Thoracic aorta (tissue), 2 donors: ENCODE measurements at places on chromosomes 4 and X. TPM values are rescaled to one million over a fixed set of nuclear protein-coding genes. Genes with fewer than 3 reads are reported as not detected.

DNA sequence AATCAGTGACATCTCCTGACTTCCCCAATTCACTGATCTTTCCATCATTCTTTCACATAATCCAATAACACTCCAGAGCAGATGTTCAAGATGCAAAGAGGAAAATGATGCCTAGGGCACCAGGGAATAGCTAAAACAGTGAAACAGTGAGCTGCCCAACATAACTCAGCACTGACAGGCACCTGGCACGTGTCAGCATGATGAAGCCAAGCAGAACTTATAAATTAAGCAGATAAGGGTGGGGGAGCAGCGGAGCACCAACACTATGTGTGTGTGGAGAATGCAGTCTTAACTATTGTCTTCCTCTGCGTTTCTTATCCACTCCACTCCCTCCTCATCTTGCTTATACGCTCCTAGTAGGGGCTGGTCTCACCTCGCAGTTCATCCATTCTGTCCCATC, 89.4 kb downstream of the AMMECR1 start:
- no peak for DNase-seq

GRCh38 chr4:153780876-153781275, 8.0 kb downstream of the SFRP2 start:
- no peak for DNase-seq

DNA sequence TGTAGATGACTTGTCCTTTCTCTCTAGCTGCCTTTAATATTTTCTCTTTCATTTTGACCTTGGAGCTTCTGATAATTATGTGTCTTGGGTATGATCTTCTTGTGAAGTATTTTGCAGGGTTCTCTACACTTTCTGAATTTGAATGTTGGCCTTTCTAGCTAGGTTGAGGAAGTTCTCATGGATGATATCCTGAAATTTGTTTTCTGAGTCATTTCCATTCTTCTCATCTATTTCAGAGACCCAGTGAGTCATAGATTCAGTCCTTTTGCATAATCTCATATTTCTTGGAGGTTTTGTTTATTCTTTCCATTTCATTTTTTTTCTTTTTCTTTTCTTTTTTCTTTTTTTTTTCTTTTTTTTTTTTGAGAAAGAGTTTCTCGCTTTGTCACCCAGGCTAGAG, 585.7 kb upstream of the PABPC4L start:
- no peak for DNase-seq

GRCh38 chr4:147736458-147736857, 4.6 kb downstream of the ARHGAP10 start:
- DNase-seq: no peak

Gene KLHL8
- total RNA-seq: 4.9 TPM

Gene UGT8
- total RNA-seq: 0.14 TPM

- DNase-seq: no peak
Measured at GRCh38 chr4:62872856-62873255, 1536.4 kb downstream of the TECRL start.

DNA sequence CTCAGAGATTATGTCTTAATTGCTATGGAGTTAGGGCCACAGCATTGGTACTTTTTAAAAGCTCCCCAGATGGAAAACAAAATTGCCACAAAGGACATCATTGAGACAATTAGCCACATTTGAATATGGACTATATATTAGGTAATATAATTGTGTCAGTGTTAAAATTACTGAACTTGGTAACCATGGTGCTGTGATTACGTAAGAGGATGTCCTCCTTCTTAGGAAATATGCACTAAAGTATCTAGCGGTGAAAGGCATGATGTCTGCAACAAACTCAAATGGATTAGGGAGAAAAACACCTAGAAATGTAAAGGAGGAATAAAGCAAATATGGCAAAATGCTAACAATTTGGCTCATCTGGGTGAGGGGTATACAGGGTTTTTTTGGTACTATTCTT, 89.9 kb upstream of the PAK3 start:
- DNase-seq: no peak

GRCh38 chr4:111506706-111507105, 638.5 kb upstream of the FAM241A start:
- DNase-seq: no peak

- DNase-seq: no peak
Measured at GRCh38 chr4:189305500-189305899, 635.2 kb upstream of the FRG1 start.

Gene ACE2
- not detected for total RNA-seq

Gene GAGE12J
- not detected for total RNA-seq

- peak; percentile 33 for DNase-seq
Measured at GRCh38 chr4:1579001-1579900, 104.9 kb downstream of the FAM53A start.

DNA sequence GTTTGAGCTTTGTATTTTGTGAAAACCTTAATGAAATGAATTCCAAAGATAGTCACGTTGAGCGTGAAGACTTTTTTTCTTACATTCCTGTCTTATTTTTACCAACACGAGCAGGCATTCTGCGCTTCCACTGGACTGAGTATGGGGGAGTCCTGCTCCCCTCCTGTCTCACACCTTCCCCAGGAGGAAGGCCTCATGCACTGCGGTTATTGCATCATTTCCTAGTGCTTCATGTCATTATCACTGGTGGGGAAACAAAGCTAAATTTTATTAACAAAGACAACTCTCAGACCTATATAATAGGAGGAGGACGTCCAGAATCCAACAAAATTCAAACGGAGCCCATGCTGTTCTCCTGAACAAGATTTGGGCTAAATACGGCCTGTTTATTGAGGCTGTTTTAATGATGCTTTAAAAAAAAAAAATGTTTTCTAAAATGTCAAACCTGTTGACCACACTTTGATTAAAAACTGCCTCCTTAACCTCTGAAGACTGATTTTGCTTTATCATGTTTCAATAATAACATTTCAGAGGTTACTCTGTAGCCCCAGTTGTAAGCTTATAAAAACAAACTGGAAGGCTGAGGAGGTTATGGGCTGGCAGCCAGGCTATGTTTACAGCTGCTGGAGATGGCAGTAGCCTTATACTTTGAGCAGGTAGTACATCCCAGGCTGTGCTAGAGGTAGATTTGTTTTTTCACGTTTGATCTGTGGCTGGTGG, 118.0 kb downstream of the SOWAHB start:
- no peak for DNase-seq

Gene FREM3
- 0.14 TPM for total RNA-seq

DNA sequence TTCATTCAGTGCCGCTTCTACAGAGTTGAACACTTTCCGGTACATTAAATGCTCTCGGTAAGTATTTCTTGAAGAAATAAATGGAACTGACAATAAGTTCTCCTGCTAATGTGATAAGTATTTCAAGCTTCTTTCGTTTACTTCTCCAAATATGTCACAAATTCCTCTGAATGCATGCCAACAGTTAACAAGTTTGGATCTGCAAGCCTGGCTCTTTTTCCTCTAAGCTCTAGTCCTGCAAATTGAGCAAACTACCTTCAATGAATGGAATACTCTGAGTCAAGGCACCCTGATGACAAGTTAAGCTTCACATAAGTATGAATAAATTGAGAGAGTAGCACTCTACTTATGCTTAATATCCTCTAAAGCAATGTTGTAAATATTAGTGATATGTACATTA, 403.6 kb downstream of the PDGFC start:
- DNase-seq: no peak

GRCh38 chrX:40173143-40174000, 75.6 kb upstream of the BCOR start:
- no peak for DNase-seq

Gene DDX53
- total RNA-seq: not detected

GRCh38 chrX:85244450-85245211, 840 bp downstream of the ZNF711 start:
- DNase-seq: no peak

Gene HS6ST2
- total RNA-seq: not detected

GRCh38 chr4:174860588-174860987, 31.5 kb upstream of the GLRA3 start:
- no peak for DNase-seq

Gene SGMS2
- 119 TPM for total RNA-seq
